Left renal cortex interstitium (tissue), 4 donors: ENCODE measurements at places on chromosomes 16 and 17. TPM values are rescaled to one million over a fixed set of nuclear protein-coding genes. Genes with fewer than 3 reads are reported as not detected.
A peak's percentile ranks its signal among the peaks of the same experiment; 100 is the strongest.

FZD2 gene
- polyA plus RNA-seq: 28.4 TPM

PRCD gene
- polyA plus RNA-seq: 4.3 TPM

KRTAP4-9 gene
- not detected for polyA plus RNA-seq

TMEM94 gene
- polyA plus RNA-seq: 69.8 TPM

TEX14 gene
- 0.48 TPM for polyA plus RNA-seq

ACSM2A gene
- 91.8 TPM for polyA plus RNA-seq

FSCN2 gene
- 1.7 TPM for polyA plus RNA-seq

ADAT1 gene
- 42.7 TPM for polyA plus RNA-seq

CCDC200 gene
- polyA plus RNA-seq: 22.9 TPM

CA5A gene
- polyA plus RNA-seq: 0.13 TPM

- DNase-seq: no peak
These were observed 128.2 kb upstream of the COX10 start for GRCh38 chr17:13940858-13941665.

DNA sequence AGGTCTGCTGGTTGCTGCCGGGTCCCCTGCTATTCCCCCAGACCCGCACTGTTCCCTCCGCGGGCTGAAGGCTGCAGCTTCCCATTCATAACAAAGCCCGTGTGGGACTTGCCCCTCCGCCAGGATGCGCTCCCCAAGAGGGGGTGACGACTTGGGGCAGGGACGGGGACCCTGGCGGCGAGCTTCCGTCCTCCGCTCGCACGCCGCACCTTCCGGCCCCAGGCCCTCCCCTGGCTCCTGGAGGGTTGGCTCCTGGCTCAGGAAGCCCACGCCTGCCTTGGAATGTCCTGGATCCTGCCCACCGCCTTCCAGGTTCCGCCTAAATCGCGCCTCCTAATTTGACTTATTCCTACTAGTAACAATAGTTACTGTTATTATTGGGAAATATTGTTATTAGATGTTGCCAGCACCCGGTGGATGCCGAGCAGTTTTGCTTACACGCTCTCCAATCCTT, 1.1 kb upstream of the TFAP4 start:
- DNase-seq: no peak

DNA sequence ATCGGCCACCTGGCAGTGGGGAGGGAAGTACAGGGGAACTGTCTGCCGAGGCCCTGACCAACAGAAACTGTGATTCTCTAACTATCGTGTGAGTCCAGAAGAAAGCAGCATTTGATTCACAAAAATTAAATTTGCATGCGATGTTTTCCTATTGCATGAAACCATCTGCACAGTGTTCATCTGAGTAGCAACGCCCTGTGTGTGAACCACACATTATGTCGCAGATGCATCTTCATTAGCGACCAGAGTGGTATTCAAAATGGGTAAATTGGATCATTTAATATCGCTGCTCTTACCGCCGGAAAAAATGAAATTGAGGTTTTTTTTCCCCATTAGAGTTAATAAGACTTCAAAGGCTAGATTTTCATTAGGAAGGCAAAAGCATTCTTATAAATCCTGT, 260.6 kb downstream of the ABCC12 start:
- no peak for DNase-seq

DNA sequence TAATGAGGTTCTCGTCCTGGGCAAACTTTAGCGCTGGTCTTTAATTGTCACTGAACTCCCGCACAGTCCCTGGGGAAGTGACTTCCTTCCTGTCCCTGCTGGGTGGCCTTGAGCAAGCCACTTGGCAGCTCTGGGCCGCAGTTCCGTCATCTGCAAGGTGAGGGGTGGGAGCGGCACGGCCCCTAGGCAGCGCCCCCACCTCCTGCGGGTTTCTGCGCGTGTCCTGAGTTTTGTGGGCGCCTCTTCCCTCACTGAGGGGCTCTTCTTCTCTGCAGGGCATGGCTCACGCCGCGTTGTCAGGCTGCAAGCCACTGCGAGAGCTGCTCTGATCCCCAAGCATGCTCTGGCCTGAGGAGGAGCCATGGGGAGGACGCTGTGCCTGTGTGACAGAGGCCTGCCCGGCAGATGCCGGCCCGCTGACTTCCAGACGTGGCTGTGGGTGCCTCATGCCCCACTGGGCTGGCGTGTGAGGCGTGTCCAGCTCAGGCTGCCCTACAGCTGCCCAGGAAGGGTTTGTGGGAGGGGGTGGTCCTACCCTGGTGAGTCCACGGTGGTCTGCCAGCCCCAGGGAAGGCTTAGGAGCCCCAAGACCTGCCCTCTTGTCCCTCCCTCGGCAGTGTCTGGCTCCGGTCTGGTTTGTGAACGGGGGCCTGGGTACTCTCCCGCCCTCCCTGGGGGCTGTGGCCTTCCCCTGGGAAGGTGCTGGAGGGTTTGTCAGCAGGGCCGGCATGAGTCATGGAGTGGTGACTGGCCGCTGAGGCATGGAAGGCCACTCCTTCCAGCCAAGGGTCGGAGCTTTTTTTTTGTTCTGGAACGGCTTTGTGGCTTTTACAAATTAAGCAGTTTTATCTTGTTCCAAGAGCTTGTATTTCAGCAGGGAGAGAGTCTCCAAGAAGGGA, 182.0 kb downstream of the SEC14L1 start:
- DNase-seq: peak; percentile 80

DNA sequence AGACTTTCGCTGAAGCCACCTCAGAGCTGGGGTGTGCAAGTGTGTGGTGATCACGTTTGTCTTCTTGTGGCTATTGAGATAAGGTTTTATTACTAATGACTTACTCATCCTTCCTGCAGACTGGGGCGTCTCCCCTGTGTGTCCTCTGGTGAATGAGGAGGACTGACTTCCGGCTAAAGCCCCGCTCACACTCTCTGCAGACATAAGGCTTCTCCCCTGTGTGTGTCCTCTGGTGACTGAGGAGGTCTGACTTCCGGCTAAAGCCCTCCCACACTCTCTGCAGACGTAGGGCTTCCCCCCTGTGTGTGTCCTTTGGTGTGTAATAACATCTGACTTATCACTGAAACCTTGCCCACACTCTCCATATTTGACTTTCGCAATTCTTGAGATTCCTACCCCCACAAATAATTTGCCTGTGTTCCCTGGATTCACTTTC, 19.4 kb downstream of the PRDM7 start:
- DNase-seq: no peak

- no peak for DNase-seq
These were observed 19.5 kb downstream of the N4BP1 start for GRCh38 chr16:48590476-48590875.

DNA sequence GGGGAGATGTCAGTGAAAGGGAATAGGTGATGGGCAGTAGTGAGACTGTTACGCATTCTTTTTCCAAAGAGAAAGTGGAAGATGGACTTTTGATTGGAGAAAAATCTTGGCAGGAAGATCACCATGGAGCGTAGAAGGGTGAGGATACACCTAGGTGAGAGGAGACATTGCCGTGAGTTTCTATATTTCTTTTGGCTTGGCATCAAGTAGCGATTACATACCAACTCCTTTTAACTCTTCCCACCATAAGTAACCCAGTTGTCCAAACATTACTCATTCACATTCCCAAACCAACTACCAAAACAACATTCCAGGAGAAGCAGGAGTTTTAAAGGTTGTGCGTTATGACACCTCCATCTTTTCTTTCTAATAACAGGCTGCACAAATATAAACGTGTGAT, 10.7 kb upstream of the KRT28 start:
- DNase-seq: no peak

GRCh38 chr16:1647856-1648255, 30.2 kb upstream of the JPT2 start:
- no peak for DNase-seq

- DNase-seq: no peak
These were observed 9.6 kb downstream of the DCTN5 start for GRCh38 chr16:23650674-23651416.

- DNase-seq: no peak
These were observed 249.5 kb downstream of the CA10 start for GRCh38 chr17:51908841-51909537.

DNA sequence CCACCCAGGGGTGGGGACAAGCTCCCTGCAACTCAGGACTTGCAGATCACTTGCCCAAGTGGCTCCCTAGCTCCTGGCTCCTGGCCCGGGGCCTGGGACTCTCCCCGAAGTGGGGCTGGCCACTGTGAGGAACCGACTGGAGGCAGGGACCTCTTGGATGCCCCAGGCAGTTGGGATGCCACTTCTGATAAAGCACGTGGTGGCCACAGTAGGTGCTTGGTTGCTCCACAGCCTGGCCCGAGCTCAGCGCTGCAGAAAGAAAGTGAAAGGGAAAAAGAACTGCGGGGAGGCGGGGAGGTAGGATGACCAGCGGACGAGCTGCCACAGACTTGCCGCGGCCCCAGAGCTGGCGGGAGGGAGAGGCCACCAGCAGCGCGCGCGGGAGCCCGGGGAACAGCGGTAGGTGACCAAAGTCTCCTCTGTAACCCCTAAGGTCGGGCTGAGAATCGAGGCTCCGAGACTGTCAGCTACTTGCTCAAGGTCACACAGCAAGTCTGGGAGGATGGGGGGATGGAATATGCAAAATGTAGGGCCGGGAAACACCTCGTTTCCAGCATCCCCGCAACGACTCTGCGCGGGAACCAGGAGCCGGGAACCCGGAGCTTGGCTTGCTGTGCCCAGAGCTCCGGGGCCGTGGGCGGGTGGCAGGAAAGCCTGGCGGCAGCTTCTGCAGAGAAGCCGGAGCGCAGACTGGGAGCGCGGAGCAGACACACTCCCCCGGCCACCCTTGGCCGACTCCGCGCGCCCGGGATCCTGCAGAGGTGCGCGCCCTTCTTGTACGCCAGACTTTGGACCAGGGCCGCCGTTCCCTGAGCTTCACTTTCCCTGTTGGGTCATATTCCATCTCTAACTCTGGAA, 1.9 kb downstream of the CIITA start:
- DNase-seq: no peak

- DNase-seq: no peak
These were observed 25.2 kb downstream of the CD300A start for GRCh38 chr17:74491626-74492025.

- DNase-seq: no peak
These were observed 174.3 kb upstream of the TBX2 start for GRCh38 chr17:61225178-61225882.

- DNase-seq: no peak
These were observed 237.8 kb downstream of the PRKCA start for GRCh38 chr17:66540131-66540781.

- no peak for DNase-seq
These were observed 31.3 kb downstream of the SPOP start for GRCh38 chr17:49646391-49647255.

DNA sequence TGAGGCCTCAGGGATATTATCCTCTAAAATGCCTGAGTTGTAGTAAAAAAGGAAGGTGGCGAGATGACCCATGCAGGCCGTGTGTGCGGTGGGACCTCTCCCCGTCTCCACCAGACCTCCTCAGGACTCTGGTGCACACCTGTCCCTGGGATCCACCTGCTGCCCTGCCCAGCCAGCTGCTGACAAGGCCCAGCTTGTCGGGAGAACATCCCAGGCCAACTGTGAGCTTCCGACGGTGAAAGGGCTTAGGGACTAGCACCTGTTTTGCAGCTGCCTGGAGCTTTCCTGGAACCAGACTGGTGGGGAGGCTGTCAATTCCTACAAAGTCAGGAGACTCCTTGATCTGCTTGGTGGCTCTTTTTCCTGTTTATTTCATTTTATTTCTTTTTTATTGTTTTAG, 11.6 kb downstream of the IL34 start:
- DNase-seq: no peak

DNA sequence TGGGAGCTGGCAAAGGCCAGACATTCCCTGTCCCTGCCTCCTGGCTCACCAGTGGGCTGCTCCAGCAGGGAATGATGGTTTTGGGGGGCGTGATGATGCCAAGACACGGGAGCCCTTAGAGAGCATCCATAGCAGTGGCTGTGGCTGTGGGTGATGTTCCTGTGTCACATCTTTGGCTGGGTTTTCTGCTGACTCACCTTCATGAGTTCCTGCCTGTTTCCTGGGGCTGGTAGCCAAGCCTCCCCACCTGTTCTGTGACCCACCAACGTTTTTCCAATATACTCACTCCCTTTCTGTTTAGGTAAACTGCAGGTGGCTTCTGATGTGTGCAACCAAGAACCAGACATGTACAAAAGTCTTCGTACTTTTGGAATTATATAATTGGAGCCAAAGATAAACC, 16.5 kb upstream of the NF1 start:
- no peak for DNase-seq

- DNase-seq: no peak
These were observed 8.5 kb upstream of the ADCY9 start for GRCh38 chr16:4124535-4125294.

DNA sequence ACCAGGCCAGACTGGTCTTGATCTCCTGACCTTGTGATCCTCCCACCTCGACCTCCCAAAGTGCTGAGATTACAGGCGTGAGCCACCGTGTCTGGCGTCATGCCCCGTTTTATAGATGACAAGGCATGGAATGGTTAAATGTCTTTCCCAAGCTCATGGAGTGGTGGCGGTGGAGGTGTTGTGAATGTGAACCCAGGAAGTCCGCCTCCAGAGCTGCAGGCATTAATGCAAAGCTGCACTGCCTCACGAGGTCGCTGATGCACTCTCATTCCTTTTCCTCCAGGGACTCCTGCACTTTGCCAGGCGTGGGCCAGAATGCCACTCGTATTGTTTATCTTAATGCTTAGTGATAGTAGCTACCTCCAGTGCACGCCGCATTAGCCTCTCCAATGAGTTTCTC, 149.6 kb downstream of the WWOX start:
- no peak for DNase-seq

- DNase-seq: no peak
These were observed 136.9 kb downstream of the IRF8 start for GRCh38 chr16:86035906-86036305.

- no peak for DNase-seq
These were observed 5.5 kb upstream of the SLC7A5 start for GRCh38 chr16:87874639-87875427.

DNA sequence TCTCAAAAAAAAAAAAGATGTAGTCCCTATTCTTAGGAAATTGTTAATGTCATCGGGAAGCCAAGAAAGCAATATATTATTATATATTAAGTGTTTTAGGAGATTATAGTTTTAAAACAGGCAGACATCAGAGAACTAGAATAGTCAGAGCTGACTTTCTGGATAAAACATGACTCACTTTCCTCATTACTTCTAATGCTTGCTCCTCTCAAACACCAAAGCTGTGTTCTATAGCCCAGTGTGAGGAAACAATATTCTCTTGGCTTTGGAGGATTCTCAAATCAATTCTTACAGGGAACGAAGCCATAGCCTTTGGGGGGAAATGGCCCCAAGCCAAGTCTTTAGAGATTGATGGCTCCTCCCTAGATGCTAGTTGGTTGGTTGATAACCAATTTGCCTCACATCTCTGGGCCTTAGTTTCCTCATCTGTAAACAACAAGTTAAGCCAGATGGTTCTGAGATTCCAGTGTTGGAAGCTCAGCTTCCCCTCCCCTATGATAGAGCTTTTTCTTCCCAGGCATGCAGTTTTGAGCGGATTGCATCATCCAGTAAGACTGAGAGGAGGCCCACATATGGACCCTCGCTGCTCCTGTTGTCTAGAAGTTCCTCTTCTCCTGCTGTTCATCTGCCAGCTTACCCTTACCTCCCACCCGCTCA, 12.4 kb downstream of the NMT1 start:
- no peak for DNase-seq

- DNase-seq: no peak
These were observed 64.6 kb downstream of the RTN4RL1 start for GRCh38 chr17:1960545-1960912.
